Right kidney (tissue), 9 donors: ENCODE measurements at places on chromosomes 3 and 15.

DNA sequence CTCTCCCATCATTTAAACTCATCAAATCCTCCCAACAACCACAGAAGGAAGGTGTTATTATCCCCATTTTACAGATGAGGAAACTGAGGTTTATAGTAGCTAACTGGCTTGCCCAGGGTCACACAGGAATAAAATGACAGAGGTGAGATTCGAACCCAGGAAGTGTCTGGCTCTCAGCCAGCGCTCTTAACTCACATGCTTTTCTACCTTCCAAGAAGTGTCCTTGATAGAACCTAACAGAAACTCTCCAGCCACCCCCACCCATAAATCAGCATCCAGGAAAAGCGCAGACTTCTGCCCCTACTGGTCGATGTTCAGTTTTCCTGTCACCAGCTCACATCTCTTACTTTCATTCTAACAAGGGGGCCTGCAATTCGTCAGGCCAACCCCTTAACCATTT, 51.7 kb downstream of the SPATA12 start:
- no peak for DNase-seq

GRCh38 chr3:190497811-190498210, 16.1 kb upstream of the IL1RAP start:
- no peak for DNase-seq

- DNase-seq = no peak
Observed at GRCh38 chr15:72934921-72935320, 117.3 kb upstream of the NEO1 start.

- no peak for DNase-seq
Observed at GRCh38 chr3:116474801-116475200, 29.5 kb upstream of the LSAMP start.

DNA sequence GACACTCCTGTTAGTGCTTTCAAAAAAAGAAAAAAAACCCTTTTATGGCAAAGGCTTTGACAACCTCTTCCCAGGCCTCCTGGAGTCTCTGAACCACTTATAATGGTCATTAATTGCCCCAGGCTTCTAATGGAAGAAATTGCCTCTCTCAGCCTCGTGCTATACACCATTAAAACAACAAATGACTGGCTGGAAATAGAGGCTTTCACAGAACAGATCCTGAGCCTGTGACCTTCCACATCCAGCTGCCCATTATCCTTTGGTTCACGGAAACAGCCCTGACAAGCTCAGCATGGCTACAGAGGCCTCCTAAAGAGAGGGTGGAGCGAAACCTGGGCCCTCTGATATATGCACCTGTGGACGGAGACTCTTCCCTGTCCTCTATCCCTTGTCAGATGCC, 26.8 kb upstream of the MKRN3 start:
- no peak for DNase-seq

DNA sequence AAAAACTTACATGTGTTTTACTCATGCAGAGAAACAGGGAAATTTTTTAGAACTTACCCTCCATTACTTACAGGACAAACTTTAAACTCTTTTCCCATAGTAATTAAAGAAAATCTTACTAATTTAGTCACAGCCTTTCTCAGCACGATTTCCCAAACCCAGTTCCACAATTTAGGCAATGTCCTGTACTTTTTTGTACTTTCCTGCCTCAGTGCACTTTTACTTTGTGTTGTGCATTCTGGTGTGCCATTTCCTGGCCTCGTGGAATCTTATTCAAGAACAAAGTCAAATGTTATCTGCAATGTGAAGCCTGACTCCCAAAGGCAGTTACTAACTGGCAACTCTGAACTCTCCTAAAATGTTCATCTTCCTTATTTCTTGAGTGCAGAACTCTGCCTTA, 1.9 kb downstream of the SLC33A1 start:
- no peak for DNase-seq

- DNase-seq = no peak
Observed at GRCh38 chr3:46934498-46935167, 41.9 kb downstream of the CCDC12 start.

GRCh38 chr3:32003380-32003779, 21.8 kb downstream of the ZNF860 start:
- no peak for DNase-seq

DNA sequence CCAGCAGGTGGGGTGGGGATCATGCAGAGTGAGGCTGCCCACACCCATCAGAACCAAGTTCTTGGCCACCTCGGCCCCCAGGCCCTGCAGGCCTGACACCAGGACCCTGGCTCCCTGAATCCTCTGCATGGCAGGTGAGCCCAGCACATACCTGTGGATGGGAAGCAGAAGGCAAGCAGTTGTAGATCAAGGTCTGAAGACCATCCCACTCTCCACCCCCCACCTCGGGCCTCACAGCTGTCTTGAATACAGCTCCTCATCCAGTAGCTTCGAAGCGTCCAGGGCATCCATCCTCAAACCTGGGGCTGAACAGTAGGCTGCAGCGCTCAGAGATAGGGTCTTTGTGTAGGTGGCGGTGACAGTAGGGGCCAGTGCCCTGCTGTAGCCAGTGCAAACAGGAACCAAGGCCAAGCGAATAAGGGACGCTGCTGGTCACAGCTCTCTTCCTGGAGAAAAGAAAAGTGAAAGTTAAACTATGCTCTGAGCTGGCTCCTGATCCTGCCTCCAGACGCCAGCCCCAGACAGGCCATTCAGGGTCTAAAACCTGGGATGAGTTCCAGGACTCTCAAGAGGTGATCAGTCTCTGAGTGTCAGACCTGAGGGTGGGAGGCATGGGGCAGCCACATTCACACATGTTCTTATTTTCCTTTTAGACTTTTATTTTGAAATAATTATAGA, at the start of gene UBA7:
UBA7 (minus strand) TSS at position 457 of the 678 bp plus-strand sequence; CDS start at position 291, 166 bp downstream.
- peak; percentile 40 for DNase-seq

DNA sequence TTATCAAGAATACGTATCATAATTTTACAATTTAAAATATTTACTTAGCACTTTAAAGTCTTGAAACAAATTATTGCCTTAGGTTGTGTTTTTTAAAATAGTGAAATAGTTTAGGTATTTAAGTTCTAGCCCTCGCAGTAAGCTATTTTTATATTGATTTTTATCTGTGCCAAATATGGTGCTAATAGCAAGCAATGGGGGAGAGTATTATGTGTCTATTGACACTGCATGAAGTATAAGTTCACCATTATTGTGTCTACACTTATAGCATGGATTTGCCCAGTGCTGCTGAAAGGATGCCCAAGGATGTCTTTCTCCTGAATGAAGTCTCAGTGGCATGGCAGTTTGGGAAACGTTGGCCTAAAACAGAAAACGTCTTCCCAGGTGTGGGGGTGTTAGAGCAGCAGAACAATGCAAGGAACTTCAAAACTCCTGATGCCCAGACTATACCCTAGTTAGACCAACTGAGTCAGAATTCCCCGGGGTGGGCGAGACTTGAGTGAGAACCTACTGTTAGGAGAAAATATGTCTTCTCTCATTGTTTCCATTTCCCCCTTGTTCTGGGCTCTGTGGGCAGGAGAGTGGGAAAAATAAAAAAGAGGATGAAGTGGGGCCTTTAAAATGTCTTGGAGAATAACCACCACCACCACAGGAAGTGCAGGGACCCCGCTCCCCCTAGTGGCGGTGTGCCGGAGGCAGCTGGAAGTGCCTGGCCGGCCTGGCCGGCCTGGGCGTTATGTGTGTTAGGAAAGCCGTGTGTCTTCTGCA, 104.2 kb upstream of the SLC7A14 start:
- DNase-seq = peak; percentile 28

- DNase-seq = no peak
Observed at GRCh38 chr15:82538961-82539690, 1.1 kb downstream of the RPS17 start.

- no peak for DNase-seq
Observed at GRCh38 chr3:197417441-197417840, 119.0 kb upstream of the DLG1 start.

DNA sequence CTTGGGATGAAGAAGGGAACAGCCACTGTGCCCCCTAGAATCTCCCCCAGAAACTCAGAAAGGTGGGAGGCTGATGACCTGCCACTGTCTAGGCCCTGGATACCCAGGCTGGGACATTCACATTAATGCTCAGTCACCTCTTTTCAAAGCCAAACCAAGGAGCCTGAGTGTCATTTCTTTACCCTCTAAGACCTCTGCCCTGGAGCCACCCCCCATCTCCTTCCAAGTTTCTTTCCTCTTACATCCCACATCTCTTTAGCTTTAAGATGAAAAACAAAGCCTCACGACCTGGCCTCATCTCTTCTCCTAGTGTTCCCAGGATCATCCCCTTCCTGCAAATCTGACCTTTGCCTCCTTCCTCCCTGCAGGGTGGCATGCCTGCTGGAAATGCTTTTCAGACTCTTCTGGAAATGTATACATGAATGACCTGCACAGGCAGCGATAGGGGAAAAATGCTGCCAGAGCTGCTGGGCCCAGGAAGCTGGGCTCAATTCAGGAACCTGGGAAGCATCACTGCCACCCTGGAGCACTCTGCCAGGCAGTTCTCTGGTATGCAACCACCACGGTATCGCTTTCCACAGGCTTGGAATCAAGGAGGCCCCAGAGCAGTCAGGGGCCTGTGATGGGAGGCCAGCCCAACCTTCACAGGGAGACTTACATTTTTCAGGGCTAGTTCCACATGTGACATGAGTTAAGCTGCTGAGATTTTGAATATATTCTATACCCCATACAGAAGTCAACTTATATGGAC, 67.6 kb downstream of the DAPK2 start:
- DNase-seq = no peak

DNA sequence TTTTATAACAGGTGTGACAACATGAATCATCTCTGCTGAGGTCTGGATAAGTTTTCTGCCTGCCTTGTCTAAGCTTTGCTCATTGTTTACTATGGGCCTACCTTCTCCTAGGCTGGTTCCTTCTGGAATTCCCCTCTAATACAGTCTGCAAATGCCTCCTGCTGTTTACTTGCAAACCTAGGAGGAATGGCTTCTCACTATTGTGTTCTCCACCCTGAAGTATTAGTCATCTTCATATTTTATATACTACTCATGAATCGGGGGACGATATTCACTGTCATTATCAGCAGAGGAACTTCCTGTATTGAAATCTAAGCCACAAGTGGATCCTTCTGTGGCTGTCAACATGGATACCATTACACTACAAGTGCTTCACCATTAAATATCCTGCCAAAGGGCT, 154.8 kb downstream of the PLCL2 start:
- DNase-seq = no peak
